Fibroblast of lung (primary cell): ENCODE measurements at places on chromosomes 3 and 15. TPM values are rescaled to one million over a fixed set of nuclear protein-coding genes. Genes with fewer than 3 reads are reported as not detected.

The BTD gene
- total RNA-seq = 18.0 and 24.9 TPM in 2 replicates

The ARNT2 gene
- 9.8 and 15.5 TPM in 2 replicates for total RNA-seq

The SAXO2 gene
- 0.66 and 1.8 TPM in 2 replicates for total RNA-seq

The HCN4 gene
- not detected in 2 replicates for total RNA-seq

The CYP8B1 gene
- total RNA-seq = not detected in 2 replicates

The EPHA3 gene
- total RNA-seq = 0.26 and 0.99 TPM in 2 replicates

The SPTBN5 gene
- 0.26 and 0.66 TPM in 2 replicates for total RNA-seq

The PIK3CA gene
- total RNA-seq = 24.7 and 28.9 TPM in 2 replicates

The CMTM7 gene
- 3.3 and 3.5 TPM in 2 replicates for total RNA-seq

The WDR72 gene
- total RNA-seq = not detected in 2 replicates

The BRPF1 gene
- total RNA-seq = 12.2 and 12.3 TPM in 2 replicates
